ENCODE measurements at places on chromosomes 11 and 22.

DNA sequence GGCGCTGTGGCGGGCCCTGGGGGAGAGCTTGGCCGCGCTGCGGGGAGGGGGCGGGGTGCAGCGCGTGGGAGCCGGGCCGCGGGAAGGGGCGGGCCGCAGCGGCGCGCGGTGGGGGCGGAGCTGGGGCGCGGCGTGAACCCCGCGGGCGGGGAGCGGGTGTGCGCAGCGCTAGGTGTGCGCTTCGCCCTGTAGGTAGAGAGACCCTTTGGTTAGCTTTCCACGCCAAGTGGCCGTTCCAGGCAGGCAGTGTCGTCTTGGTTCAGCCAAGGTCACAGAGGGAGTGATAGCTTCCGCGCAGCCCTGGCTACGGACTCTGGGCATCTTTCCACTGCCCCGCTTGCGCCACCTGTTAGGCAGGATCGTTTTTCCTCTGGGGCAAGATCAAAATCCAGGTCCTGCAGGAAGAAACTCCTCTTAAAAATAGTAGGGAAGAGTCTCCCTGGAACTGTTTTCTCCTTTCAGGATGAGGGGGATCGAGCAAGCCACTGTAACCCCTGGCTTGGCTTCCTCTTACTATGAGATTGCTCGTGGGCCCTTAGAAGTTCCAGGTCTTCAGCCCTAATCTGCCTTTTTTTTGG is 434 bp downstream of the BANF1 start:
- peak; percentile 19 for DNase-seq

DNA sequence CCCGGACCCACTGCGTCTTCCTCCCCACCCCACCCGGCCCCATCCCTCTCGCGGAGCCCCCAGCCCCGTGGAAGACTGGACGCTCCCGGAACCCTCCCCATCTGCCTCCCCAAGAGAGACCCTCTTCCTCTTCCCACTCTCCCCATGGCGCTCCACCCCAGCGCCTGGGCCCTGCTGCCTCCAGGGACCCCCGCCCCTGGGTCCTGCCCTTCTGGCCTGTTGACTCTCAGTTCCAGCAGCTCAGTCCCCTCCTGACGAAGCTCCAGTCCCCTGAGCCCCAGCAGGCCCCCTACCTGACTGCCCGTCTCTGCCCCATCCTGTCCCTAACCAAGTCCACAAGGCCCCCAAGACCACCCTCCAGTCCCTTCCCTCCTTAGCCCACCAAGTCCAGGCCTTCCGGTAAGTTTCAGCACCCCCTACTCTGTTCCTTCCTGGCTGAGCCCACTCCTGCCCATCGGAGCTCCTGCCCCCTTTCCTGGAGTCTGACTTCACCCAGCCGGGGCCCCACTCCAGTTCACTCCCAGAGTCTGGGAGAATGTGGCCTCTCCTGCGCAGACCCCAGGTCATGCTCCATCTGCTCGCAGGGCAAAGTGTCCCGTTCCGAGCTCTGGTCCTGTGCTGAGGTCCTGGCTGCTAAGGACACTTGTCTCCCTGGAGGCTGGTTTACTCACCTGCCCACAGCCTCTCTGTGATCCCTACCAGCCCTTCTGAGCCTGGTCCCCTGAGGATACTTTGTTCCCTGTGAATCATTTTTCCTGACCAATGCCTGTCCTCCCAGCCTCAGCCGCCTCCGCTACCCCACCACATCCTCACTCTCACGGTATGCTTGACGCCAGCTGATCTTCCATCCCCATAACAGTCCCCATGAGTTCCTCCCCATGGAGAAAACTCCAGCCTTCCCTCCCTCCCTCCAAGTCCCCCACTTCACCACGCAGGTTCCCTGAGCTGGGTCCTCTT is 722 bp downstream of the IFITM10 start:
- DNase-seq = peak; percentile 87

GRCh38 chr11:97574976-97575665 is 1185.3 kb downstream of the JRKL start:
- DNase-seq = no peak

- no peak for DNase-seq
Observed at GRCh38 chr11:66717925-66718319, 11.1 kb downstream of the SPTBN2 start.

All from fibroblast of skin of scalp (primary cell).